ENCODE measurements at places on chromosomes 4 and X.

- ATAC-seq: no peak
Observed at GRCh38 chr4:95798003-95798402, 41.9 kb upstream of the PDHA2 start.

DNA sequence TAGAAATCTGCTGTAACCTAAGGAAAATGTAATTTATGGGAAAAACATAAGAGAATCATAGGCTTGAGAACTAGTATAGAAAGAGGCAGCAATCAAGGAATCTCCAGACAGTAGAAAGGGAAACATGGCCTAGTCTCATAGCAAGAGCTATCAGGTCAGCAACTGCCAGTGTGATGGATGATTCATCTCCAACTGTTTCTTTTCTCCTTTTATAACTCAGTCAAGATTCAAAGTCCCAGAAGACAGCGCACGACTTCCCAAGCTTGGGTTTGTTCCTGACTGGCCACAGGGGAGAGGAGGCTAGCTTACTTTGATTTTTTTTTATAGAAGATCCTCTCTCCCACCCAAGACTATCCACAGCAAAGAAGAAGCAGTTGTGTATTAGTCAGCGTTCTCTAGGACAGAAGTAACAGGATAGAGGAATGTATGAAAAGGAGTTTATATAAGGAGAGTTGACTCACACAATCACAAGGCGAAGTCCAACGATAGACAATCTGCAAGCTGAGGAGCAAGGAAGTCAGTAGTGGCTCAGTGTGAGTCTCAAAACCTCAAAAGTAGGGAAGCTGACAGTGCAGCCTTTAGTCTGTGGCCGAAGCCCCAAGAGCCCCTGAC is 181.5 kb downstream of the GC start:
- no peak for ATAC-seq

GRCh38 chrX:1464971-1465285 is 12.2 kb upstream of the ASMTL start:
- ATAC-seq: no peak

- peak; percentile 74 for ATAC-seq
Observed at GRCh38 chr4:86961605-86962295, 26.9 kb downstream of the AFF1 start.

DNA sequence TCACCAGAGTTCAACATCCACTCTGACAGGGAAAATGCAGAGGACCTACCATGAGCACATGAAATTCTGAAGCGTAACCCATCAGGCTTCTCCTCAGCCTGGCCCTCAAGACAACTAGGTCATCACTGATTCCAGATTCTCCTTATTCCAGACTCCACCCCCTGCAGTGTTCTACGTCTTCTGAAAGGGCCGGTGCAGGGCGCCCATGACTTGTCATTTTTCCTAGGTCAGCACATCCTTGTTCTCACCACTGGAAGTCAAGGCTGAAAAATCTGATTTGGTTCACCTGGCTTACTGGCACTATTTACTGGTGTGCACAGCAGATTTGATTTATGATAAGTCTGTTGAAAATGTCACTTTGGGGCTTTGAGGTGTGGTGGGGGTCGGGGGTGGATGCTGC is 140.9 kb upstream of the KLF3 start:
- no peak for ATAC-seq
